ENCODE measurements at places on chromosomes 1 and 21.

- DNase-seq, result no peak
These were observed 14.9 kb upstream of the CD247 start for GRCh38 chr1:167532964-167533824.

- no peak for DNase-seq
These were observed 8.0 kb upstream of the CA6 start for GRCh38 chr1:8937701-8938100.

DNA sequence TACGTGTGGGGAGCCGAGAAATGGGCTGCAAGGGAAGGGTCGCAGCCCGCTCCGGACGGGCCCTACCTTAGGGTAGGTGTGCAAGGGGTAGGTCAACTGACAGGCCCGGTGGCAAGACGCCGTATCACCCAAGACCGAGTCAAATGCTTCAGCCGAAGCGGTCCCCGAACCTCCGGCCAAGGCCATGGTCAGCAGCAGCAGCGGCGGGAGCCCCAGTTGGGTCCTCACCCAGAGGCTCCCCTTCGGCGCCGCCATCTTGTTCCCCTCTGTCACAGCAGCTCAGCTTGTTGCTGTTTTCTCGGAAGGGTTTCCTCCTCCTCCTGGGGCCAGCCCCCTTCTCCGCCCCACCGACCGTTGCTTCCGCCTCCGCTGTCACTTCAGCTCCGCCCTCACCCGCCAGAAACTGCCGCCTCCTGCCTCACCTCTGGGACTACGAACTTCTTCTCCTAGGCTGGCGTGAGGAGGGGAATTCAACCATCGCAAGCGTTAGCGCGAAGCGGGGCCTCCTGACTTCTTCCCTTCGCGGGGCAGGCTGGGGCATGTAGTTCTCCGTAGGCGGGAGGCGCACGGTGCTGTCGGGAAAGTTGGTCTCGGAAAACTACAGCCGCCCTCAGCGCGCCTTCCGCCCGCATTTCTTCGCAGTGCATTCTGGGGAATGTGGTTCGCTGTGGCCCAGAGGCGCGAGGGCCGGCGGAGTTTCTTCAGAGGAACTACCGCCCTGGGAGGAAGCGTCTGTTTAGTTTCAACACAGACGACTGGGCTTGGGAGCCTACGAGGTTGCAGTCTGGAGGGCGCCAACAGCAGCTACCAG lies at the start of the genes TCEANC2 and TMEM59:
TSS of gene TCEANC2 (plus strand) at position 675 of the 811 bp plus-strand sequence. CDS start 815 bp downstream, outside the sequence.
TSS of gene TMEM59 (minus strand) at position 271 of the 811 bp plus-strand sequence. CDS start at position 255, 16 bp downstream.
- DNase-seq, result peak; percentile 97

DNA sequence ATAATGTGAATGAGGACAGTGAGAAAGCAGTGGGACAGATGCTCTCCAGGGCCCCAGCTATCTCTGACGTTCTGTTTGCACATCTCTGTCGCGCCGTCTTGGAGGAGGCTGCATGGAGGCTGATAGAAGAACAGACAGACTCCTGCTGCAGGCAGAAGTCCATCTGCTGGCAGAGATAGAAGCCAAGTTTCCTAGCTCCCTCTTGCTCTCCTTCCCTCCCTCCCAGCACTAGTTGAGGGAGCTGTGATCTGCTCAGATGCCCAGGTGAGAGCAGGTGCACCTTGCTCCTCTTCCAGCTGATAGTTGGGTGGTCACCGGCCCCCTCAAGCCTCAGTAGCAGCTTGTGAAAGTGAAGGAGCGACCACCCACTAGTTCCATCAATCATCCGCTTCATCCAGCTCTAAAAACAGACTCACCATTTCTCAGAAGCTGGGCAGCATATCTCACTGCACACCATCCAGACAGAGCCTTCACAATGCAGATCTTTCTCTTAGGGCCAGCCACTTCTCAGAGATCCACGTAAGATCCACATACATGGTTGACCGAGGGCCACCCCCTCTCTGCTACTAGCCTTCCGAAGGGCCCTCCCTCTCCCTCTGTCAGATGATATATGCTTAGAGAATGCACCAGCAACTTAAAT lies 12.9 kb downstream of the LRRN2 start:
- DNase-seq, result no peak

GRCh38 chr1:97680894-97681293 lies 239.9 kb downstream of the DPYD start:
- DNase-seq, result no peak

DNA sequence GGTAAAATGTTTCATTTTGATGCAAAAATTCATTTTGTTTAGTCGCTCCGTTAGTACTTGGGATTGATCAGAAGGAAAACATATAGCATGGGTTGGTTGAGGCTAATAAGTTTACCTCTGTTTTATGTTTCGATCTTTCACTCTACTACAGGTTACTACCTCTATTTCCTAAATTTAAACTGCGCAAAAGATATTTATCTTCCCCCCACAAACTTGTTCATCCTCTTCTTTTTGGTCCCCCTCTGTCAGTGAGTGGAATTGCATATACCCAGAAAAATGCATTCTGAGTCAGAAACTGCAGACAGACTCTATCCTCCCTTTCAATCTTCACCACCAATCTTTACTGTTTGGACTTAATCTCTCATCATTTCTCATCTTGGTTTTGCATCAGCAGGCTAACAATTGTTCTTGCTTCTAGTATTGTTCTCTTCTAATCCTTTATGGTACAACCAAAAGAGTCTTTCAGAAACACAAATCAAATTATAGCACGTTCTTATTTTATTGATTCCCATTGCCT lies 316.0 kb upstream of the ADGRL4 start:
- no peak for DNase-seq

GRCh38 chr21:42003051-42003461 lies 7.1 kb downstream of the ZBTB21 start:
- DNase-seq, result no peak

- no peak for DNase-seq
These were observed 22.8 kb downstream of the LACTBL1 start for GRCh38 chr1:22949822-22950331.

GRCh38 chr1:54408147-54409066 lies 2.2 kb upstream of the SSBP3 start:
- no peak for DNase-seq

DNA sequence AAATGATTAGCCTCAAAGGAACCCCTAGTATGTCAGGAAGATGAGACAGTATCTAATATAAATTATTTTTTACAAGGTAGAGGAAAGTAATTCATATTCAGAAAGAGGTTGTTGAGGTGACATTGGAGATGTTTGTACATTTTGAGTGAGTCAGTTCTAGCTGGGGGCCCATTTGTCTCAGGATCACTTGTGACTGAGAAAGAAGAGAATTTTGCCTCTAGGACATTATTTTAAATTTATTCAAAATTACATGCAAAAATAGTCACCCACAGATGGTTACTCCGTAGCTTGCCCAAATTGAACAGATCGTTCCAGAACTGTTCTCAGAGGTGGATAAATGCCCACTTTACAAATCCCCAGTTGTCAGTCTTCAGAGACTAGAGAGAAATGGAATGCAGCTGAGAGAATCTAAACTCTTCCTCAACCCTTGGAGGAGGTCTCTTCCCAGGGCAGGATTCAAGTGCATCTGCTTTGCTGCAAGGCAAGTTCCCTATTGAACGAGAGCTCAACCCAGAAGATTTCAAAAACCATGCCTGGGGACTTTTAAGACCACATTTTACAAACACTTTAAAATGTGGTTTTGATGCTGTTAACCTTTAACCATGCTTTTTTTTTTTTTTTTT lies 987.8 kb upstream of the ADAMTS5 start:
- no peak for DNase-seq

DNA sequence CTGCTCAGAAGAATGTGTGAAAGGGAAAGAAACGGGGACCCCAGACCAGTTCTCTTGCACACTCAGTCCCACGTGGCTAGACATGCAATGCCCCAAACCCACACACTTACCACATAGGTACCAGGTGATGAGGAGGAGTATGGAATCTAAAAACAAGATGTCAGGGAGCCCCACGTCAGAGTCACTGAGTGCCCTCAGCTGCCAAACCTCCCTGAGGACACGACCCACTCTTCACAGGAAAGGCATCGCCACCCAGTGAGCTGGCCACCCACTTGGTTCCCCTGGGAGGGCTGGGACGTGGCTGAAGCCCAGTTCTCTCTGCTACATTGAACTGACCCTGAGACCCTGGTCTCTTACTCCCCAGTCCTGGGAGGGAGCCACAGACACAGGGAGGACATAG lies 41.4 kb downstream of the MRPL37 start:
- DNase-seq, result no peak

DNA sequence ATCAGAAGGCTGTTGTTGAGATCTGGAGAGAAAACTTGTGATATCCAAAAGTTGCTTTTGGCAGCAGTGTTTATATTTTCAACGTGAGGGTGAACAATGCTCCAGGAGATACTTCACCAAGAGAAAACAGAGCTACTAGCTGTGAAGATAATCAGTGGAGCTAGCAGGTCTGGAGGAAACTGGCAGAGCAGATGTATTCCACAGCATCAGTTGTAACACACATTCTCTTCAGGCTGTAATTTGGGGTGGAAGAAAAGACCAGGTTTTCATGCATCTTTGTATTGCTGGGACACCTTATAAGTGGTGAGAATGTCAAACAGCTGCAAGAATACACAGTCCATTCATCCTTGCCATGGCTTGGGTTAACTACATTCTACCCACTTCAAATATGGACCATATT lies 22.0 kb downstream of the AHCYL1 start:
- DNase-seq, result no peak

DNA sequence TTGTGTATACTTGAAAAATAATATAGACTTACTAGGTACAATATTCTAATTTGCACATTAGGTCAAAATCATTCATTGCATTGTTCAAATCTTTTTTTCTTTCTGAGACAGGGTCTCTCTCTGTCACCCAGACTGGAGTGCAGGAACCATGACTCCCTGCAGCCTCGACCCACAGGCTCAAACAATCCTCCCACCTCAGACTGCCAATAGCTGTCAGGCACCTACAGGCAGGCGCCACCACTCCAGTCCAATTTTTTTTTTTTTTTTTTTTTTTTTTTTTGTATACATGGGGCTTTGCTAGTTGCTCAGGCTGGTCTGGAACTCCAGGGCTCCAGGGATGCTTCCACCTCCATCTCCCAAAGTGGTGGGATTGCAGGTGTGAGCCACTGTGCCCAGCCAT lies 656.9 kb downstream of the KCNT2 start:
- no peak for DNase-seq

- peak; percentile 66 for DNase-seq
These were observed at the start of gene DENND2D for GRCh38 chr1:111199881-111200801. Gene DENND2D (minus strand): TSS chr1:111200646. CDS start chr1:111200459, 187 bp downstream.

- DNase-seq, result no peak
These were observed 844.9 kb downstream of the KCNT2 start for GRCh38 chr1:195763146-195763906.

GRCh38 chr21:43311301-43311817 lies 115.6 kb downstream of the SIK1 start:
- DNase-seq, result no peak

- no peak for DNase-seq
These were observed 113.0 kb upstream of the UBE2U start for GRCh38 chr1:64090436-64090835.

- DNase-seq, result no peak
These were observed 126.4 kb upstream of the C1orf21 start for GRCh38 chr1:184260382-184260781.

GRCh38 chr1:57473448-57473847 lies 49.6 kb upstream of the DAB1 start:
- DNase-seq, result no peak

DNA sequence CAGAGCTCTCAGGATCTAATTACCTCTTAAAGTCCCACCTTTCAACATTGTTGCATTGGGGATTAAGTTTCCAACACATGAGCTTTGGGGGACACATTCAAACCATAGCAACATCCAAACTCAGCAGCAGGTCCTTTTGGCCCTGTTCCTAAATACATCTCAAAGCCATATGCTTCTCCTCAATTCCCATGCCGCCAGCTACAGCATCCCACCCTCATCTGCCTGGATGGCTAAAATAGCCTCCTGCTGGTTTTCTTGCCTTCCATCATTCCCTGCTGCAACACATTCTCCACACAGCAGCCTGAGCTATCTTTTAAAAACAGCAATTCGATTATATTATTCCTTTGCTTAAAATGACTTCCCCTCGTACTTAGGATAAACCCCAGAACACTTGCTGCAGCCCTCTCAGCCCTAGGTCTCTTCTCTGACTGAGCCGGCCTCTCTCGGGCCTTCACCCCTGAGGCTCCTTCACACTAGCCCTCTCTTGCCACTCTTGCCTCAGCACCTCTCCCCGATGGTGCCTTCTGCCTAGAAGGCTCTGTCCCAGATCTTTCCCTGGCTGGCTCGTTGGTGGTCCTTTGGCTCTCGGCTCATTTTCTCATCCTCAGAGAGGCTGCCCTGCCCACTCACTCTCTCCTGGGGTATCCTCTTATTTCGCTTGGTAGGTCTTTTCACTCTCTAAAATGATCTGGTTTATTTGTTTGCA lies 16.5 kb downstream of the MYBPH start:
- no peak for DNase-seq

DNA sequence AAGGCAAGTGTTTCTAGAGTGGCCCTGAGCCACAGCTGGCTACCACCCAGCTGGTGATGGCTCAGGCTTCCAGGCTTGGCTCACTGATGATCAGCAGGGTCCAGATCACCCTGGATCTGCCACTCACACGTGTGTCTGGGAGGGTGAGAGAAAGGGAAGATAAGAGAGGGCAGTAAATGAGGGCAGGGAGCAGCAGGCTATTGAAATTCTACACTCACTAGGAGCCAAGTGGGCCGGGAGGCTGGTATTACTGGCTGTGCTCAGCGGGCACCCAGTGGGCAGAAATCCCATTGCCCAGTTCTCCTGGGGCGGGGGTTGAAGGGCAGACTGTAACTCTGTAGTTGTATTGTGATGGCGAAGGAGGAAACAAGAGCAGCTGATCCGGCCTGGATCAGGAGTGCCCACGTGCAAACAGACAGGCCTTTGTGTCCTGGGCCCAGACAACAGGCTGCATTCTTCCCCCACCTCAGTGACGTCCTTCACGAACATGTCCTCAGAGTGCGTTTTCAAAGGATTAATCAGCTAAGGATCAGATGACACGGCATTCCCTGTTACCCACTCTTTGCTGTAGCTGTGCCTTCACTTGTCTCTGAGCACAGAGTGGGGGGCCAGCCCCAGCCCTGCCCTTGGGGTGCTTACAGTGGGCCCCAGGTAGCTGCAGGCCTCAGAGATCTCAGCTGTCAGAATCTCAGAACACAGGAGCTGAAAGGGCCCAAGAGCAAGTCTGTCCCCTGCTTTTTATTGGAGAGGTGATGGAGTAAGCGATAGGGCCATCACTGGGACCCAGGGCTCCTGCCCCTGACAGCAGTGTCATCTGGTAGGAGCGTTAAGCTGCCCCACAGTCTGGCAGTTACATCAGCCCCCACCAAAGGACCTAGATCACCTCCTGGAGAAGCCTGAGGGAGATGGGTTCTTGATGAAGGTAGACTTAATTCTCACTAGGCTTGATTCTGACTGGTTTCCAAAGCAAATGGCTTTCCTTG lies 60.5 kb downstream of the ATP1A1 start:
- DNase-seq, result no peak

DNA sequence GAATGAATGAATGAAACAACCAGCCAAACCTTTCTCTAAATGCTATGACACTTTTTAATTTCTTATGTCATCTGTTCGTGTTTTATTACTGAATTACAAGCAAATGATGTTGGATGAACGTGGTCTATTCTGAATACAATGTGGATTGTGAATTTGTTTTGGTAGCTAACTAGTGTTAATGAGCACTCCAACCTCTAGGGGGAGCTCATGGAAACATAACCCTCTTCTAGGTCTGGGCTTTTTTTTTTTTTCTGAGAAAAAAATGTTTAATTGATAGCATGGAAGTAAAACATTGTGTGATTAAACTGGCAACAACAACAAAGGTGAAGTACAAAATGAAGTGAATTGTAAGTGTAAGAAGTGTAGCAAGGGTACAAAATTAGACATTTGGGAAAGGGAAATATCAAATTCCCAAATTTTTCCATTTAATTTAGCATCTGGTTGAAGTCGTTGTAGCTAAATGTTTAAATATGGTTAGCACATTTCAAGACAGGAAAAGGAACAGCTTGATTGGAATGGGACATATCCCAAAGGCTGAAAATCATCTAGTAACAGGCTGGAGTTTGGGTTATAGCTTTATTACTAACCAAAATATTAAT lies 42.6 kb upstream of the PTGS2 start:
- no peak for DNase-seq
